ENCODE measurements at places on chromosomes 2 and 18. TPM values are rescaled to one million over a fixed set of nuclear protein-coding genes. Genes with fewer than 3 reads are reported as not detected.

DNA sequence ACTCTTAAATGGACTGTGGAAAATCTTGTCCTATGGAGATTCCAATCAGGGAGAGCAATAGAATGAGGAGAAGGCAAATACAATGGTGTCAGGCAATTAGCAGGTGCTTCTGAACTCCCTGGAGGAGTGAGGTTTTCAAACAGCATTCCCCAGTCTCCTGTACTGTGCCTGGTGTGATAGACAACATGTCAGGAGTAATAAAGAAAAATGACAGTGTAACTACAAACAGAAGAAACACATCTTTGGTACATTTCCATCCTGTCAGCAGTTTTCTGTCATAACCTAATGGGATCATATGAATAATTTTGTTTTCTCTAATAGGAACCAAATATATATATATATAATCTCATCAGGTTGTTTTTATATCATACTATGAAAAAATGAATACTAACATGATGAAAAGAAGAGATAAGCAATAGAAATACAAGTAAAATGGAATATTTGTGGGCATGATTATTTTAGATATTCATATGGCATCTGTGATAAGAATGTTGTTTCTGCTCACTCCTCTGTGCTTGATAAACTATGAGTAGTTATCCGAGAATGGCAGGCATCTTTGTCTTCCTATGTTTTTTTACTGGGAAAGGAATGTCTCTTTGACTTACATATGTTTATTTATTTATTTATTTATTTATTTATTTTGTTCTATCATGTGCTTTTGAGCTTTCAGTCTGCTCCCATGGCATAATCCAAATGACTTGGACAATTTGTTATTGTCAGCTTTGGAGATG is 441.7 kb downstream of the TXNL1 start:
- no peak for DNase-seq

DNA sequence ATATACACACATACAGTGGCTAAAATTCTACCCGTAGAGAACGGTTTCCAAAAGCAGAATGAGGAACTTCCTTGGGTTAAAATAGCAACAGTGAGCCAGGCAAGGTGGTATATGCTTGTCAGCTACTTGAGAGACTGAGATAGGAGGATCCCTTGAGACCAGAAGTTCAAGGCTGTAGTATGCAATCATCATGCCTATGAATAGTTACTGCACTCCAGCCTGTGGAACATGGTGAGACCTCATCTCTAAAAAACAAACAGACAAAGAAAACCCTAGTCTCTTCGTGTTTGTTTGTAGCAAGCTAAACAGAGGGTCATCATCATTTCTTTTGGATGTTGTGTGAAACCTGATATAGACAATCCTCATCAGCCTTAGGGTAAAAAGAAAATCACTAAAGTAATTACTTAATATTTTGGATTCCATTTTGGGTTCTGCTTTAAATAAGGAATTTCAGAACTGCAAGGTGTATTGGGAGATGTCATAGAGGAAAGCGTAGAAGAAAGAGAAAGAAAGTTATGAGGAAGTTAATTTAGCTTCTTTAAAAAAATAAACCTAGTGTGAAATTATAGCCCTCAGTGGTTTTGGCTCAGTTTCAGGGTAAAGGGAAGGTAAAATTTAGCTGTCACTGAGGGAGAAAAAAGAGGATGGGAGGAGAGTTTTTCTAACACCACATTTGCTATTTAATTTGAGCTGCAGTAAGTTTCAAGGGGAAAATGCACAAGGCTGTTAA is 46.5 kb downstream of the PLEK start:
- DNase-seq, result no peak

DNA sequence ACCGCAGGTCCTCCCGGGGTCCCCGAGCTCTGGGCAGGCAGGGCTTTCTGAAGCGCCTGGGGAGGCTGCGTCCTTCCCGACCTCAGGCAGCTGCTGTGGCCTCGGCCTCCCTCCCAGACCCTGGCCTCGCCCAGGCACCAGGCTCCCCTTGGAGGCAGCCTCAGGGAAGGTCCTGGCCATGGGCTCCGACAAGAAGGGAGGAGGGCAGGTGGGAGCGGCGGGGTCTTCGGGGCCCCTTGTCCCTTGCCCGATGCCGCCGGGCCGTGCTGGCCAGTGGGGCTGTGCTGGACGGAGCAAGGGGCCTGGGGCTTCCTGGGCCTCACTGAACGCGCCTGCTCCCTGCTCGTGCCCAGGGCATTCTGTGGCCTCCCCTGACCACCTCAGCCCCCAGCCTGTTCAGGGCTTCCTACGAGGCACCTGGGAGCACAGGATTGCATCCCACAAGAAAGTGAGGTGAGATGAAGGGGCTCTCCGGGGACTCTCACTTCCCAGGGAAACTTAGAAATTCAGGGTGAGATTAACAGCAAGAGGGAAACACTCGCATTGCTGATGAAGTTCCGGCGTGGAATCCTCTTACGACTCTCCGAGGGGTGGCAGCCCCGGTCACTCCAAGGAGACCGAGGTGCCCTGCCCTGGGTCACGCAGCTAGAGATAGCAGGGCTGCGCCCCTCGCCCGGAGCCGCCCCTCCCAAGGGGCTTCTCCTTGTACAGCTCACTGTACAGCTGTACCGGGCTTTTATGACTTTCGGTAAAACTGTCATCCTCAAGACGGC is 778 bp downstream of the MFSD2B start:
- no peak for DNase-seq

DNA sequence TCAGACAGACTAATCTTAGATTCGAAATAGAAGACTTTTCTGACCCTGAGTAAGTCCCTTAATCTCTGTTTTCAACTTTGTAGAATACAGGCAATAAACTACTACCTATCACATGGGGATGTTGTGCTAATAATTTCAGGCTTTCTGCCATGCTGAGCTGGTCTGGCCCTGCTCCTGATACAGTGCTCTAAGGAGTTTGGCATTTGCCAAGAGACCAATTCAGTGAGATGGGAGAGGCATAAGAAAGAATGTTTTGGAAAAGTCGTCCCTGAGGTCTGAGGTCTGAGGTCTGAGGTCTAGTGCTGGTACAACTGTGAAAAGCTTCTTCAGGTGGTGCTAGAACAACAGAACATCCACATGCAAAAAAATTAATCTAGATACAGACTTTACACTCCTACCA is 35.9 kb upstream of the SP3 start:
- DNase-seq, result no peak

Gene TUBB8B
- total RNA-seq, result not detected

Gene DHRS9
- total RNA-seq, result 0.95 TPM

Gene SLC30A3
- total RNA-seq, result 8.5 TPM

Gene PROKR1
- total RNA-seq, result not detected

Gene KYNU
- total RNA-seq, result 1.8 TPM

Gene DOK6
- 2.0 TPM for total RNA-seq

Data from thoracic aorta (tissue), 2 donors.